CD14-positive monocyte (primary cell): ENCODE measurements at places on chromosomes 6 and 20. TPM values are rescaled to one million over a fixed set of nuclear protein-coding genes. Genes with fewer than 3 reads are reported as not detected.

The CGA gene
- not detected for polyA plus RNA-seq

The GLP1R gene
- polyA plus RNA-seq: not detected in 2 replicates

The DDO gene
- 2.2 TPM for polyA plus RNA-seq

The EPHA7 gene
- not detected for polyA plus RNA-seq

The HCRTR2 gene
- not detected for polyA plus RNA-seq

The CST7 gene
- polyA plus RNA-seq: 3.2 TPM

The C6orf52 gene
- 0.52 TPM in 1 of 2 replicates, not detected in the other for polyA plus RNA-seq

The SLC22A23 gene
- not detected for polyA plus RNA-seq

The IL20RA gene
- not detected for polyA plus RNA-seq

The FBXO5 gene
- polyA plus RNA-seq: 1.3 TPM
